ENCODE measurements at places on chromosomes 5 and 9.

DNA sequence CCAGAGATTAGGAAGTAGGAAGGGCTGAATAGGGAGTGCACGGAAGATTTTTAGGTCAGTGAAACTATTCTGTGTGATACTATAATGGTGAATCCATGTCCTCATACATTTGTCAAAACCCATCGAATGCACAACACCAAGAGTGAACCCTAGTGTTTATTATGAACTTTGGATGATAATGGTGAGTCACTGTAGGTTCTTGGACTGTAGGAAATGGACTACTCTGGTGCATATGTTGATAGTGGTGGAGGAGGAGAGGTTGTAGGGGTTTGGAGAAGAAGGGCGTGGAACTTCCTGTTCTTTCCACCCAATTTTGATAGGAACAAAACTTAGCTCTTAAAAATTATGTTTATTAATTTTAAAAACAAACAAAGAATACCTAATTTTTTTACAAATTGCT is 14.3 kb downstream of the CTSL start:
- no peak for DNase-seq

DNA sequence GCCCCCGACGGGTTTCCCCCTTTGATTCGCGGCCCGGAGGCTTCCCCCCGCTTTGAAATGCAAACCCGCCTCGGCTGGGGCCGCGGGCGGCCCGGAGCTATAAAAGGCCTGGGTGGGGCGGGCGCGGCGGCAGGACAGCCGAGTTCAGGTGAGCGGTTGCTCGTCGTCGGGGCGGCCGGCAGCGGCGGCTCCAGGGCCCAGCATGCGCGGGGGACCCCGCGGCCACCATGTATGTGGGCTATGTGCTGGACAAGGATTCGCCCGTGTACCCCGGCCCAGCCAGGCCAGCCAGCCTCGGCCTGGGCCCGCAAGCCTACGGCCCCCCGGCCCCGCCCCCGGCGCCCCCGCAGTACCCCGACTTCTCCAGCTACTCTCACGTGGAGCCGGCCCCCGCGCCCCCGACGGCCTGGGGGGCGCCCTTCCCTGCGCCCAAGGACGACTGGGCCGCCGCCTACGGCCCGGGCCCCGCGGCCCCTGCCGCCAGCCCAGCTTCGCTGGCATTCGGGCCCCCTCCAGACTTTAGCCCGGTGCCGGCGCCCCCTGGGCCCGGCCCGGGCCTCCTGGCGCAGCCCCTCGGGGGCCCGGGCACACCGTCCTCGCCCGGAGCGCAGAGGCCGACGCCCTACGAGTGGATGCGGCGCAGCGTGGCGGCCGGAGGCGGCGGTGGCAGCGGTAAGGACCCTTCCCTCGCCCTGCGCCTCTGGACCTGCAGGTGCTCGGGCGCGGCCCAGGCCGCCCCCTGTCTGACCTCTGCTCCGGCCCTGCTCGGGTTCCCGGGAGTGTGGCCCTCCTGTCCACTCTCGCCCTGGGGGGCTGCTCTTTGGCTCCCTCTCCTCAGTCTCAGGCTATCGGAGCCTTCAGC is at the start of gene CDX1:
CDX1 (plus strand) TSS at position 129 of the 862 bp plus-strand sequence; CDS start at position 228, 99 bp downstream.
- no peak for DNase-seq

DNA sequence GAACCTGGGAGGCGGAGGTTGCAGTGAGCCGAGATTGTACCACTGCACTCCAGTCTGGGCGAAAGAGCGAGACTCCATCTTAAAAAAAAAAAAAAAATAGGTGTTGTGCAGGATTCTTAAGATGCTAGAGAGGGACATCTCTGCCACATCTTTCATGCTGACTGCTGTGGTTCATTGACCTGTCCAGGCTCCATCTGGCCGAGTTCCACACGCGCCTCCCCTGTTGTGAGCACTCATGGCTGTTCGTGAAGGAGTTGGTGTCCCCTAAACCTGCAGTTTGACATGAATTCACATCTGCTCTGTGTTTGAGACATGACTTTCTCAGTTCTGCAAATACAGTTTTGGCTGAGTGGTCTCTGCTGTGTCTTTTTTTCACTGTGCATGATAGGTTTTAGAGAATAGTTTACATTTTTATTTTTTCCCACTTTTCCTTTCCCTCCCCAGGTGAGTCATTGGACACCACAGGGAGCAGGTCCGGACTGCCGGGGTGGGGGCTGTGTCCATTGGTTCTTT is 5.3 kb downstream of the NXNL2 start:
- DNase-seq = no peak

- no peak for DNase-seq
Observed at GRCh38 chr5:111752426-111752965, 4.5 kb downstream of the NREP start.

DNA sequence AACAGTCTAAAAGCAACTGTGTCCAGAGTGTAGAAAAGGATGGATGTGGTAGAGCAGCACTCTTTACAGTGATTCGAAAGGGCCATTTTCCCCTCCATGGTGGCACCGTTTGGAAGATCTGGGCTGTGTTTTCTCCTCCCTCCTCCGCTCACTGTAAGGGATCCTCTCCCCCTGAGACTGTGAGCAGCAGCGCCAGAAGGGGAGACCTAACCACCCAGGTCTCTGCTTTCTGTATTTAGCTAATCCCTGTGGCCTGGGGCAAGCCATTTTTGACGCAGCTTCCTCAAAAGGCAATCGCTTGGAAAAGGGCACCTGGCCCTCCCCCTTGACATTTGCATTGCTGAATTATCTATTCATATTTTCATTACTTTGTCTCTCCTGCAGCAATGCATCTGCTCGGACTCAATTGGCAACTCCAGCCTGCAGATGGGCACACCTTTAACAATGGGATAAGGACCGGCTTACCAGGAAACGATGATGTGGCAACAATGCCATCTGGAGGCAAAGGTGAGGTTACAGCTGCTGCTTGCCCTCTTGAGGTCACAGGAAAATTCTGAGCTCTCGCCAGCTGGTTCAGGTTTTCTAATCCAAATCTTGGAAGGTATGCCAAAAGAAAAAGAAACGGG is 244.3 kb upstream of the WWC1 start:
- DNase-seq = peak; percentile 43

DNA sequence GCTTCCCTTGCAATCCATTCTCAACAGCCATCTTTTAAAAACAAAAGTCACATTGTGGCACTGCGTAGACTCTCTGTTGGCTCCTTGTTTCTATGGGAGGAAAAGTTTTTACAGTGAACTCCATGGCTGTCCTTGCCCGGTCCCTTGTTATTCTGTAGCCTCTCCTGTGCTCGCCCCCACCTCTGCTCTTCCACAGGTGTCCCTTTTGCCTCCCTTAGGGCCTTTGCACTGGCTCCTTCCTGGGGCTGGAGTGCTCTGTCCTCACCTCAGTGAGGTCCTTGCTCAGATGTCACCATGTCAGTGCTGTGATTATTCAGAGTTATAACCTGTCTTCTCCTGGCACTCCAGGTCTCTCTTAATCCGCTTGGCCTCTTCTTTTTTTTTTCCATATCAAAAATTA is 308.8 kb downstream of the DOCK8 start:
- DNase-seq = no peak

DNA sequence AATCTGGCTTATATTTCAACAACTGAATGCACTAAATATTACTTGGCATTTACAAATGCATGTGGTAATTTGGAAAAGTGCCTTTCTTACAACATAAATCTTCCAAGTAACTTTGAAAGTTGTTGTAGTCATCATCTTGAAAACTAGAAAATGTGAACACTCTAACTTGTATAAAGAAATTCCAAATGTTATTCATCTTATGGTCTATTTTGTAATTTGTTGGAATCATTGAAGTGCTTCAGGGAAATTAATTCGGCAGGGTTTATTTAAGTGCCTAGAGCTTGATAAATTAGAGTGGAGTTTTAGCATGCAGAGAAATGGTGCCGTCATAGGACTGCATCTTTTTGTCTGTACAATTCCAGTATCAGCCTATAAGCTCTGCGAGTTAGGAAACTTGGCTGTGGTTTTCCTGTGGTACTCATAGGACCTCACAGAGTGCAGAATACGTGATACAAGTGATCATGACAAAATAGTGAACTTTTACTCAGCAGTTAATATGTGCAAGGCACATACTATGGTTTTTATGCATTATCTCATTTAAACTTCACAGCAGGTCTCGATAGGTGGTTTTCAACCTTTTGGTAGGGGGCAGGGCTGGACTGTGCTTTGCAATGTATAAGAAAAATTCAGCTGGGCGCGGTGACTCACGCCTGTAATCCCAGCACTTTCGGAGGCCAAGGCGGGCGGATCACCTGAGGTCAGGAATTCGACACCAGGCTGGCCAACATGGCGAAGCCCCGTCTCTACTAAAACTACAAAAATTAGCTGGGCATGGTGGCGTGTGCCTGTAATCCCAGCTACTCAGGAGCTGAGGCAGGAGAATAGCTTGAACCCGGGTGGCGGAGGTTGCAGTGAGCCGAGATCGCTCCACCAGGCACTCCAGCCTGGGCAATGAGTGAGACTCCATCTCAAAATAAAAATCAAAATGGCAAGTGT is 79.6 kb downstream of the RAI14 start:
- DNase-seq = peak; percentile 64

DNA sequence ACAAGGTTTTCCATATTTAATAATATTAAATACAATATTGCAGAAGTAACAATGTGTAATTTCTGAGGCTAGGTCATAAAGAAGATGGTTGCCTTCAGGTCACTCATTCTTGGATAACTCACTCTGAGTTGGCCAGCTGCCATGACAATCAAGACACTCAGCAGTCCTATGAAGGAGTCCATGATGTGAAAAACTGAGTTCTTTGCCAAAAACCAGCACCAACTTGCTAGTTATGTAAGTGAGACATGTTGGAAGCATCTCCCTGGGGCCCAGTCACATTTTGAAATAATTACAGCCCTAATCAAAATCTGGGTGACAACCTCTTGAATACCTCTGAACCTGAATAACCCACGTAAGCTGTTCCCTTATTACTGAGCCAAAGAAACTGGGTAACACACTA is 453.2 kb downstream of the CDH18 start:
- DNase-seq = no peak

- DNase-seq = no peak
Observed at GRCh38 chr9:76619640-76620039, 144.6 kb upstream of the PCA3 start.

DNA sequence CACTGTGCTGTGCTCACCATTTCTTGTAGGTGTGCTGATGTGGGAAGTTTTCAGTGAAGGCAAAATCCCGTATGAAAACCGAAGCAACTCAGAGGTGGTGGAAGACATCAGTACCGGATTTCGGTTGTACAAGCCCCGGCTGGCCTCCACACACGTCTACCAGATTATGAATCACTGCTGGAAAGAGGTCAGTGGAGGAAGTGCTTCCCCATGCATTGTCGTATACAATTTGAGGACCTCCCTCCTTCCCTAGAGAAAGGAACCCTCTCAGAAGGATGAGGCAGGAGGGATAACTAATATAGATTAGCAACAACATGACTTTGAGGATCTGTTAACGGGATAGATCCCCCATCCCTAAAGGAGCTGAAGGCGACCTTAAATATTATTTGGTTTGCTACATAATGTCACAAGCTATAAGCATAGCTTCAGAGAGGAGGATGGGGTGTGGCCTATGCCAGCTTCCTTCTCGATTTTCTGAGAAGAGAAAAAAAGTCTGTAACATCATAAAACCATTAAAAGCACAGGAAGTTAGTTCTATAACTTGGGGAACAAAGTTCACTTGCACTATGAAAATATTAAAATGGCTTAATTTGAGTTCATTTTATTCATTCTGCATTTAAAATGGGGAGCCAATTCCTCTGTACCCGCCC is 17.0 kb upstream of the CYFIP2 start:
- DNase-seq = no peak
